T-helper 17 cell (primary cell): ENCODE measurements at places on chromosomes 11 and 22.

DNA sequence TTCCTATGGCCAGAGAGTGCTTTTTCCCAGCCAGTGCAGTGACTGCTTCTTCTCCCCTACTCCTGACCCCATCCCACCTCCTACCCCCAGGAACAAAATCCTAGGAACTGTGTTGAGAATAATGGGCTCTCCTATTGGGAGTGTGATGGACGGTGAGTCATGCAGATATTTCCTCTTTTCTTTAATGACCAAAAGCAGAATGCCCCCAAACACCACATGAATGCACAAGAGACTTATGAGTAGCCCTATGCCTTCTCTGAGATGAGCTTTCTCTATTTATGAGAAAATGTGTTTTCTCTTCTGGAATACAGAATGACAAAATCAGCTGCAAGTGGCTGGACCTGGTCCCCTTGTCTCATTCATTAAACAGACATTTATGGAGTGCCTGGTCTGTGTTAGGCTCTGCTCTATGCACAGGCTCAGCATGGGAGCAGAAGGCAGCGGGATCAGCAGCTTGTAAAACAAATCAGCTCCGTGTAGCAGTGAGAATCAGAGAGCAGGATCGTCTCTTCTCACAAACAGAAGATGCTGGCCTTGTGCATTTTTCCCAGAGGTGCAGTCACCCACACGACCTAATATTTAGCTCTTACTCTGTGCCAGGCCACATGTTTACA lies 47.5 kb upstream of the GALNT18 start:
- DNase-seq = no peak

GRCh38 chr11:104327861-104328511 lies 164.0 kb upstream of the PDGFD start:
- DNase-seq = no peak

DNA sequence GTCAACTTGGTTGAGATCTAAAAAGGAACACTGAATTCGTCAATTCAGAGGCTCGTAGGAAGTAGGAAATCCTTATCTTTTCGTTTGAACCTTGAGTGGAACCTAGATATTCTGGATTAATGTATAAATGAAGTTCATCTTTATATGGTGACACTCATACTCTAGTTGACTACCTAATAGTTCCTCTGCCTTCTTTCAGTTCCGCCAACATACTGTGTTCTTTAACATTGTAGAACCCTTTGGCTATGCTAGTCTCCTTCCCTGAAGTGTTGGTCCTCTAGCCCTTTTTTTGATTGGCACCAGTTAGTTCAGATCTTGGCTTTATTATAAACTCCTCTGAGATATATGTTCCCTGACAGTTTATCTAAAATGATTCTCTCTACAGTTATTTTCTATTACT lies 1.5 kb downstream of the ATM start:
- DNase-seq = no peak

- DNase-seq = no peak
Observed at GRCh38 chr11:38594895-38595294, 1996.9 kb upstream of the RAG2 start.

- no peak for DNase-seq
Observed at GRCh38 chr11:17735818-17736578, 1.4 kb downstream of the KCNC1 start.

- DNase-seq = no peak
Observed at GRCh38 chr11:66076561-66076960, 6.5 kb downstream of the PACS1 start.

DNA sequence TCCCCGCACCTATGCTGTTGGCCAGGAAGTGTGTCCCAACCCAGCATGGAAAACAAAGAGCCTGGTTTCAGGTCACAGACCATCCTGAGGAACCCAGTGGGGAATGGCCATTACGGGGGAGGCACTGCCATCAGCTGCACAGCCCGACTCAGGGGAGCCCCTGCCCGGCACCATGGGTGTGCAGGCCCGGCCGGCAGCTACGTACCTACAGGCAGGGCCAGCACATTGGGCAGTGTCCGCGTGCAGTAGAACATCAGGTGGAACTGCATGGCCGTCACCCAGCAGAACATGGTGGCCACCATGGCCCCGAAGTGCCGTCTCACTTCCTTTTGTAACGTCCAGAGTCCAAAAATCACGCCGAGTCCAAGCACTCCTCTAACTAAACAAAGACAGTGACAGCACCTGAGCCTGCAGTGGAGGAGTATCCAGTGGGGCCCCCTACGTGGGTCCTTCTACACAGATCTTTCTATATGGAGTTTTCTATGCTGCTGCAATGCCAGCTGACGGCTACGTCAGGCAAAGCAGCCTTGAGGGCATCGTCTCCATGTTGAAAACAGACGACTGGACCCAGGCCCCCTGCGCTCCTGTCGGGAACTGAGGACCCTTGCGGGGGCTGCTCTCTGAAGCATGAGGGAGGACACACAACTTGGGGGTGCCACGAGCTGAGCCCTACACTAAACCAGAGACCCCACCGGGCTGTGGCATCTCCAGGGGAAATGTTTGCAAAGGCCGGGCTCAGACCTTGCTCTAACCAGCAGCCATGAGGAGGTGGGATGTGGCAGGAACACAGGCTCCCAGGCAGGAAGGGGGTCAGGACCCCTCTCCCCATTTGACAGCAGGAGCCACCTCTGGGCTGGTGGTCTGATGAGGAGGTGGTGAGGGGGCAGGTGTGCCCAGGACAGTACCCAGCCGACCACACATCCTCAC lies 7.7 kb downstream of the ALG12 start:
- DNase-seq = no peak

GRCh38 chr22:42626431-42626830 lies 11.7 kb upstream of the POLDIP3 start:
- no peak for DNase-seq
